ENCODE measurements at places on chromosomes 5 and 9.

GRCh38 chr5:72760259-72760658 lies 56.2 kb upstream of the TNPO1 start:
- peak; percentile 19 for DNase-seq

- no peak for DNase-seq
Observed at GRCh38 chr5:10838038-10838437, 77.0 kb upstream of the DAP start.

DNA sequence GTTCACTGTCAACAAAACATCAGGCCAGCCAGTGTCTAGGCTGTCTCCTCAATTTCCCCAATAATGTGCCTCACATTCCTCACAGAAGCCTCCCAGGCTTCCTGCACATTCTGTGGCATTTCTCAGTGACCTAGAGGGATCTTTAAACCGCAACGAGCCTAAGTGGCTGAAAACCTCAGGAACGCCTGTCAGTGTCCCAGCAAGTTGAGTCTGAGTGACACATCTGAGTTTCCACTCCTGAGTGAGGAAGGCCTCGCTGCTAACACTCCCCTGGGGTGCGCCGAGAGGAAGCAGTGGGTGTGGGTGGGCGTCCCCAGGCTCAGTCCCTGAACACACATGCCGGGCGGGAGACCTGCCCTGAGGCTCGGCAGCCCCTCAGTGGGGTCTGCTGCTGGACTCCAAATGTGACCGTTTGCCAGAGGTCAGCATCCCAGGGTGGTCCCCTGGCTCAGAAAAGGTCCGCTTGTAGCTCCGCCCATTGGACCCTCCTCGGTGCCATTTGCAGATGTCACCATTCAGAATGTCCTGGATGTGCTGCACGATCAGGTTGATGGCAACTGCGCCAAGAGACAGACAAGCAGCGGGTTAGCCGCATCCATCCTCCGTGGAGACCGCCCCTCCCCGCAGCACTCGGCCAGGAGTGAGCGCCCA lies 6.3 kb downstream of the UCK1 start:
- DNase-seq: no peak

DNA sequence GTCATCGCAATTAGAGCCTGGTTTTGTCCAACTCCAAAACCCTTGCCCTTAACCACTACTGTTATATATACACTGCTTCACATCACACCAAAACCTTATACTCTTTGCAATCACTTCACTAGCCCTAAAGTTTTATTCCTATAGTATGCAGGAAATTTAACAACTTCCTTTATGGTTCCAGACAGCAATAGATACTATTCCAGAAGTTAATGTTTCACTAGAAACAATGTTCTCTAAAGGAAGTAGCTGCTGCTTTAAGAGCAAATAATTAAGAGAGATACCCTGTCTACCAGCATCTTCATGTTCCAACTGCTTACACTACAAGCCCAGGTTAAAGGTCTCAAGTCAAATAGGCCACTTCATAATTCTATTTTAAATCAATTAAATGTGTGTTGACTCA lies 22.0 kb downstream of the FREM1 start:
- no peak for DNase-seq

DNA sequence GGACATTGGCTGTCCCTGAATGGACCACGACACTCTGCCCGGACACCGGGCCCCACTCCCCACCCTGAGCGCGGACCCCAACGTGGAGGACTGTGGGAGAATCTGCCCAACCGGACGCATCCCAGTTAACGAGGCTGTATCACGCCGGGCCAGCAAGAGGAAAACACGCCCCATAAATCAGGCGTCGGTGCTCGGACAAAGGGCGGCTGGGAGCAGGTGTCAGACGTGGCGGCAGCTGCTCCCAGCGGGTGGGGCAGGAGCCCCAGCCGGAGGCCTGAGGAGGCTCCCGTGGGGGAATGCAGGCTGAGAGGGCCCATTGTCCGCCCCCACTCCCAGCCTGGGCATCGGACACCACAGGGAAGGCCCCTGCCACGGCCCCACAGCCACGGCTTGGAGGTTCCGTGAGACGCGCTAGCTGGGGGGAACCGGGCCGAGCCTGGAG lies 19.2 kb downstream of the NOTCH1 start:
- DNase-seq: no peak

All from RKO (cell line).